ENCODE measurements at places on chromosomes 1 and 21.

GRCh38 chr1:21048462-21048861 is 128.2 kb downstream of the EIF4G3 start:
- DNase-seq = no peak

GRCh38 chr1:147515045-147515869 is 26.0 kb upstream of the BCL9 start:
- DNase-seq = no peak

DNA sequence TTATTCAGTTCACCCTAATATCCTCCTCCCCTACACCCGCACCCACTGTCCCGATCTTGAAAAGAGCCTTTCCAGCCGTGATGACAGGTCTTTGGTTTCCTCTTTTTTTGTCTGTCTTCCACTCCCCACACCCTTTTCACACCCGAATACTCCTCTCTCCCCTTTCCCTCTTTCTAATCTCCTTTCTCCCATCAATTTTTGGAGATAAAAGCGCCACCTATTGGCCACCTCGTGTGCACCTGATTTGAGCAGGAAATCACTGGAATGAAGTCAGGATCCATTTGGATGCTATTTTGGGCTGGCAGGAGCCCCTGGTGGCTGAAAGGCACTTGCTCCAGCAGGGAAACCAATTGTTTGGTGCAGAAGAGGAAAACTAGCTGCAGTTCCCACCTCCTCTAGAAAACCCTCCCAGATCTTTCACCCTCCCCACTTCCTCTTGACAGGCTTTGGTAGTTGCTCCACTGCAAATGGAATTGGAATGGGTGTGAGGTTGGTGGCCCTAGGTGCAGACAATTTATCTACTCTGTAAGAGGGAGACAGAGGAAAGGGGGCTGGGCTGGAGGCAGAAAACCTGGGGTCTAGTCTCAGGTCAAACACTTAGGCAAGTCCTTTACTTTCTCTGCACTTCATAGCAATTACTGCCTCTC is 8.4 kb downstream of the FOXE3 start:
- DNase-seq = no peak

DNA sequence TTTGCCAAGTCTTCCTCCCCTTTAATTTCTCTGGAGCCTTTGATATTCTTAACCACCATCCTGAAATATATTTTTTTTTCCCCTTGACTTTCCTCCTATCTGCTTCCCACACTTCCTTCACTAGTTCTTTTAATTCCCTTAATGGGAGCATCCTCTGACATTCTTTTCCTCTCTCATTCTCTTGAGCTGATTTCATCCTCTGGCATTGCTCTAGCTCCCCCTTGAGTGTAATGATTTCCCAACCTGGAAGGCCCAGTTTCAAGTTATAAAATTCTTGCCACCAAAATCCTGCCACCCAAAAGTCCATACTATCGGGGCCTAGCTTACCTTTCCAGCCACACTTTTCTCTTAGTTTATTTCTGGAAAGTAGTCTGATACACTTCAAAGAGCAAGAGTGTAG is 39.5 kb upstream of the UBE2U start:
- DNase-seq = no peak

GRCh38 chr1:40954626-40955025 is 24.9 kb upstream of the CTPS1 start:
- no peak for DNase-seq

- no peak for DNase-seq
Measured at GRCh38 chr1:17929224-17929623, 174.1 kb downstream of the ACTL8 start.

DNA sequence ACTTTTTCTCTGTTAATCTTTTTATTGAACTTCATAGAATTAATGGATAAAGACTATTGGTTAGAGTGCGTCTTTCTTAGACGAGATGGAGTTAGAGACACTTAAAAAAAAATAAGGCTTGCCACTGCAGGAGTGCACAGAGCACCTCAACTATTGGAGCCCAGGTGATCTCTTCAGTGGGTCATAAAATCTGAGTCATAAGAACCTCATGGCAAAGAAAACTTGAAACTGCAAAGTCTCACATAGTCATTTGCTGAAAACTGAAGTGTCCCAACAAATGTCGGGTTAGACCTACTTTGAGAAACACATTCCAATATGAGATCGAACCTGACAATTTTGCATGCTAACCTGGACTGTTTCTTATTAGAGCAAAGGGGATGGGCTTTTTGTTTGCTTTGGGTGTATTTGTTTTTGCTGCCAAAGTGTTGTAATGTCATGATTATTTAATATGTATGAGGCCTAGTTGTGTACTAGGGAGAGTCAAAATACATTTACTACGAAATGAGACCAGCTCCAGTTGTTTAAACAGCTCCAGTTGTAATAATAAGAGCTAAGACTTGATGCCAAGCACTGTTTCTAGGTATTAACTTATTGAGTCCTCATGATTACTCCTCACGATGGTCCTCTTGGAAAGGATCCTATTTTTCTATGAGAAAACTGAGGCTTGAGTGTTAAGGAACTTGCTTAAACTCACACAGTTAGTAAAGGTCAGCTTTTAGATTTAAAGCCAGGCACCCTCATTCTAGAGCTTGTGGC is 65.1 kb downstream of the DDR2 start:
- no peak for DNase-seq

DNA sequence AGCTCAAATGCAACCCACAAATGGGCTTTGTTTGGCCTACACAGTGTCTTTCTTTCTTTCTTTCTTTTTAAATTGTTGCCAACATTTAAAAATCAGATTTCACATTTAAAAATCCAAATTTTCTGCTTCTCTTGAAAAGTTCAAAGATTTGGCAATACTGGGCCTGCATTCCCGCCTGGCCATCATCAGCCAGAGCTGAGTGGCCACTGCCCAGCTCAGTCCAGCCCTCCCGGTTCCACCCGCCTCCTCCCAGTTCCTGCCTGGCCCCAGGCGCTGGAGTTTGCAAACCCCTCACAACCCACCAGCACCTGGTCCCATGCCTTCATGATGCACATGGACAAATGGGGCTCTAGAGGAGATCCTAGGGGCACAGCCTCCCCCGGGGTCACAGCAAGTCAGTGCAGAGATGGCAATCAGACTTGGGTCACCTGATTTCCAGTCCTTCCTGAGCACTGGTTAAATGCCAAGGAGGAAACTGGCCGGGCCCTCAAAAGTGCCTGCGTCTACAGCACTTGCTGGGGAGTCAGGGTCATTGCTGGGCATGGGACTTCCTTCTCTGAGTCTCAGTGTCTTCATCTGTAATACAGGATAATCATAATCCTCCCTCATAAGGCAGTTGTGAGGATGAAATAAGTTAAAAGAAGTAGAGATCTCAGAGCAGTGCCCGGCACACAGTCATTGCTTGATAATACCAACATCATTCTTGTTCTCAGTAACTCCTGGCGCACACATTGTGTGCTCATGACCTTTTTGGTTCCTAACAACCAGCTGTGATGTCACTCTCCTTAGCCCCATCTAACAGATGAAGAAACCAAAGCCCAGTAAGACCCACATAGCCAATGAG is 41.0 kb upstream of the LAPTM5 start:
- no peak for DNase-seq

DNA sequence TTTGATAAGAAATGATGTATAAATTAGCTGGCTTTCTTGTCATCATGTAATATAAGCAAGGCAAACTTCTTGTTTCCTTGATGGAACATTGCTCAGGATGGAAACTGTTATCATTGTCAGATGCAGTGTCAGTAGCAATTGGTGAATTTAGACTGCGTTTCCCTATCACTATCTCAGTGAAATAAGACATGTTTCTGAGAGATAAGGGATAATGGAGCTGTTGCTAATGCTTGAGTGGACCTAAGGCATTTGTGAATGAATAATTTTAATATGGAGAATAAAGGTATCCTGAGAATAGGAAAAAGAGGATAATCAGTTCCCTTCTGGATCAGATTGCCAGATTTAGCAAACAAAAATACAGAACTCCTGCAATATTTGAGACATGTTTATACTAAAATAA is 160.9 kb downstream of the HLX start:
- DNase-seq = no peak

DNA sequence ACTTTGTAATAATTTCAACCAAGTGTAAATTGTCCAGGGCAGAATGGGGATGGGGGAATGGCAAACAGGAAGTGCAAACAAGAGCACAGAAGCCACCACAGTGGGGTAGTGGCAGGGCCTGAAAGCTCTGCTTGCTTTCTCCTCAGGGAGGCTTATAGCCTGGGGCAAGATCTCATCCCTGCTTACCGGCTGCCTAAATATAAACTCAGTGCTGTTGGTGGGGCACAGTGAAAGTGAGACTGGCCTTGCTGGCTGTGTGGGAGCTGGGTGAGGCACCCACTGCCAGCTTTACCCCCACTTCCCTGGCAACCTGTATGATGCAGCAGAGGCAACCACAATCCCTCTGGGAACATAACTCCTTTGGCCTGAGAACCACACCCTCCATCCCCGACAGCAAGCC is 15.2 kb downstream of the STYXL2 start:
- no peak for DNase-seq

DNA sequence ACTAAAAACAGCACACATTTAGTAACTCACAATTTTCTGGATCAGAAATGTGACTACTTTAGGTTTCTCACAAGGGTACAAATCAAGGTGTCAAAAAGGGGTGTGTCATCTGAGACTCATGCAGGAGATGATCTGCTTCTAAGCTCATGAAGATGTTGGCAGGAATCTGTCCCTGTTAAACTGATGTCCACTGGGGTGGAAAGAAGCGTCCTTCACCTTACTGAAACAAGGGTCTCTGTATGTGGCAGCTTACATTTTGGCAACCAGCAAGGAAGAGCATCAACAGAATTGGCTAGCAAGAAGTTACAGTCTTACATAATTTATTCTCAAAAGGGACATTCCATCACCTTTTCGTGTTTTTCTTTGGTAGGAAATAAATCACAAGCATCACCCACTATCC is 1223.8 kb downstream of the AMY1C start:
- no peak for DNase-seq

- DNase-seq = no peak
Measured at GRCh38 chr1:231962636-231963035, 336.0 kb downstream of the DISC1 start.

GRCh38 chr1:202944438-202944921 is 13.6 kb downstream of the ADIPOR1 start:
- DNase-seq = no peak

DNA sequence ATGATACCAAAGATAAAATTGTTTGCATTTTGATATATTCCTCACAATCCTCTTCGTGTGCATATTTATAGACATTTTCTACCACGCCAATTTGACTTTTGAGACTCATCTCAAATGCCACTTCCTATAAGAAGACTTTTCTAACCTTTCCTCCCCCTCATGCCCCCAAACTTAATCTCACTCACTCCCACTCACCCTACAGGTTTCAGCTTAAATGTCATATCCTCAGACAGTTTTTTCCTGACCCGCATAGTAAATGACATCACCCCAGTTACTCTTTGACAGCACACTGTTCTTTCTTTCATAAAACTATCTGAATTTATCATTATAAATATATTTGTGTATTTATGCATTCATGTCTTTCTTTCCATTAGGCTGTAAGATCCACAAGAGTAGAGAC is 29.6 kb upstream of the RGS8 start:
- no peak for DNase-seq

GRCh38 chr1:914891-915280 is 8.8 kb upstream of the SAMD11 start:
- no peak for DNase-seq

- no peak for DNase-seq
Measured at GRCh38 chr1:208837242-208837641, 593.1 kb upstream of the PLXNA2 start.

DNA sequence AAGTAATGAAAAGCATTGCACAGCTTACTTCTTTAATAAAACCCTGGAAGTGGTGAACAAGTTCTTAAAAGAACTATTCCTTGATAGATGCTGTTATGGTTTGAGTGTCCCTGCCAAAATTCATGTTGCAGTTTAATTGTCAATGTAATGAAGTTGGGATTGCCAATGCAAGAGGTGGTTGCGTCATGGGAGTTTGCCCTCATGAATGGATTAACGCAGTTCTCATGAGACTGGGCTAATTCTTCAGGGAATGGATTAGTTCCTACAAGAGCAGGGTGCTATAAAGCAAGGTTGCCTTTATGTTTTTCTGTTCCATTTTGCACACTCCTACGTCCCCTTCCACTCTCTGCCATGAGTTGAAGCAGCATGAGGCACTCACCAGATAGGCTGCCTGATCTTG is 446.7 kb upstream of the B3GALT2 start:
- DNase-seq = no peak

- DNase-seq = no peak
Measured at GRCh38 chr1:44549510-44549909, 124.8 kb downstream of the TMEM53 start.

GRCh38 chr1:71593523-71593922 is 512.7 kb upstream of the ZRANB2 start:
- no peak for DNase-seq

DNA sequence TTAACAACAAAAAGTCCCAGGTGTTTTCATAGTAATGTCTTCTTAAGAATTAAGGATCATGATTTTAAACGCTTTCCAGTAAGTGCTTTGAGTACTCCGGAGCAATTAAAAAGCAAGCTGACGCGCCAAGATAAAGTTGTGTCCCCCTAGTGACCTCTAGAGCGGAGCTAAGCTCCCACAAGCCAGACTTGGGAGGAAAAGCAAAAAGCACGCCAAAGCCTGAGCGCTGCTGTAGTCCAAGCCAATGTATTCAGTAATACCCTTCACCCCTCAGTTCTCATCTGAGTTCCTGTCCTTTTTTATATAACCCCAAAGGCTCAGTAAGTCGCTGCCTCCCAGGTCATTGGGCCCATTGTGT is 3.5 kb upstream of the SLC44A5 start:
- no peak for DNase-seq

DNA sequence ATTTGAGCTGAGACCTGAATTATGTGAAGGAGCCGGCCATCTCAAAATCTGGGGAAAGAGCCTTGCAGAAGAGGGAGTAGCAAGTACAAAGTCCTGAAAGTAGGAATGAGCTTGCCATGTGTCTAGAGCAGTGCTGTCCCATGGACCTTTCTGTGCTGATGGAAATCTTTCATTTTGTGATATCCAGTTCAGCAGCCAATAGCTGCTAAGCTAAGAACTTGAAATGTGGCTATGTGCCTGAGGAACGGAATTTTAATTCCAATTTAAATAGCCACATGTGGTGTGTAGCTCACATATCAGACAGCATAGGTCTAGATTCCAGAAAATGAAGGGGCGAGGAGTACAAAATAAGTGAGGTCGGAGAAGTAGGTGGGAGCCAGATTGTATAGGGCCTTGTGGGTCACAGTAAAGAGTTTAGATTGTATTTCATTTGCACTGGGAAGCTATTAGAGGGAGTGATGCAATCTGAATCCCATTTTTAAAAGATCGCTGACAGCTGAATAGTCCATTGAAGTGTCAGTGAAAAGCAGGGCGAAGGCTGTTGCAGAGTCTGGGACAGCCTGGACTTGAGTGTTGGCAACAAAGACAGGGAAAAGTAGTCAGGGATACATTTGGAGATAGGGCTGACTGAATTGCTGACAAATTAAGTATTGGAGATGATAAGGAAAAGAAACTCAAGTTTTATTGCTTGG is 80.3 kb downstream of the TMEM200B start:
- no peak for DNase-seq
